GM18507 (cell line): ENCODE measurements at places on chromosomes 2 and 18.

- no peak for DNase-seq
These were observed 12.6 kb downstream of the GNLY start for GRCh38 chr2:85706599-85707296.

- no peak for DNase-seq
These were observed 131.1 kb downstream of the FMNL2 start for GRCh38 chr2:152466041-152466440.

DNA sequence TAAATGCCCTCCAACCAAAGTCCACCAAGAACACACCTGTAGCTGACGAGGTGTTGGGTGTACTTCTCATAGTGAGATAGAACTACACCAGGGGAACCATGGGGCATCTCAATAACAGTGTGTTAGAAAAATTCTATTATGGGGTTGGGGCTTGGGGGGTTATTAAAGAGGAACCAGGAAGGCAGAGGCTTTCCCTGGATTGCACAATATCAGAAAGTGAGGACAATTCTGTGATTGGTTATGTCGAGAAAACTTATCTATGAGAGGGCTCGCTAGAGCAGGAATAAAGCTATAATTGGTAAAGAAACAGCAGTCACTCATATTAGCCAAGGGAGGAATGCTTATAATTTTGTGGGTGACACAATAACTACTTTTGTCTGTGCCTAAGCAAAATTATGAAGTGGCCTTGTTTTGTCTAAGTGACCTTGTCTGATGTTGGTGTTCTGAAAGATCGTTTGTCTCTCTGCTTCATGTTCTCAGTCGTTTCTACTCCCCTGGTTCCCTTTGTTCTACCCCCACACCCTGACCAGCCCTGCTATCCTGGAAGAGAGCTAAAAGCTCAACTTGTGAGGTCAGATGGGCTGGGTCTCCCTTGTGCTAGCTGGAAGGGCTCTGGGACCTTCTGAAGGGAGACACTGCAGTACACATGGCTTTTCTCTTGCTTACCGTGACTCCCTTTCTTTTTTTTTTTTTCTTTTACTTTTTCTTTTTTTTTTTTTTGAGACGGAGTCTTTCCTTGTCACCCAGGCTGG, 21.6 kb upstream of the INO80C start:
- no peak for DNase-seq

DNA sequence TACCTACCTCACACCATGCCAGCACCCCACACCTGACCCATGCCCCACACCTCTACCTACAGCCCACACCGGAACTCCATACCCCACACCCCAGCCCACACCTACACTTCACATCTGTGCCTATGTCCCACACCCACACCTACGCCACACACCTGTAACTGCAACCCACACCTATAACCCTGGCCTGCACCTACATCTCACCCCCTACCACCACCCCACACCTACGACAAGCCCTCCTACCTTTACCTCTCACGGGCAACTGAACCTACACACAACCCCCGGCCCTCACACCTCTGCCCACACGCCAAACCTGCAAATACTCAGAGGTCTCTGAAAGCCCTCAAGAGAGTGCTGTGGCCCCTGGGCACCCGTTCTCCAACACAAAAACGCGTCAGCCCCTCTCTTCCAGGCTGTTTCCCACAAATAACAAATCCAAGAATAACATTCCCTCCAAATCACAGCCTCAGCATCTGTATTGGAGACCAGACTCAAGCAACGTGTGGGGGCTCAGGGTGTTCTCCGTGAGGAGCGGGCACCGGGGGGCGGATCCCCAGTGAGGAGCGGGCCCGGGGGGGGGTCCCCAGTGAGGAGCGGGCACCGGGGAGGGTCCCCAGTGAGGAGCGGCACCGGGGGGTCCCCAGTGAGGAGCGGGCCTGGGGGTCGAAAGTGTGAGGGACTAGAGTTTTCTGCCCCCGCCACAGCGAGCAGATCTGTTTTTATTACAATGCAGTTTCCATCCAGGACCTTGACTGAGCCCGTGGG, 33.4 kb downstream of the SLC66A2 start:
- DNase-seq = no peak

GRCh38 chr2:120887320-120887697, 151.6 kb downstream of the GLI2 start:
- no peak for DNase-seq

DNA sequence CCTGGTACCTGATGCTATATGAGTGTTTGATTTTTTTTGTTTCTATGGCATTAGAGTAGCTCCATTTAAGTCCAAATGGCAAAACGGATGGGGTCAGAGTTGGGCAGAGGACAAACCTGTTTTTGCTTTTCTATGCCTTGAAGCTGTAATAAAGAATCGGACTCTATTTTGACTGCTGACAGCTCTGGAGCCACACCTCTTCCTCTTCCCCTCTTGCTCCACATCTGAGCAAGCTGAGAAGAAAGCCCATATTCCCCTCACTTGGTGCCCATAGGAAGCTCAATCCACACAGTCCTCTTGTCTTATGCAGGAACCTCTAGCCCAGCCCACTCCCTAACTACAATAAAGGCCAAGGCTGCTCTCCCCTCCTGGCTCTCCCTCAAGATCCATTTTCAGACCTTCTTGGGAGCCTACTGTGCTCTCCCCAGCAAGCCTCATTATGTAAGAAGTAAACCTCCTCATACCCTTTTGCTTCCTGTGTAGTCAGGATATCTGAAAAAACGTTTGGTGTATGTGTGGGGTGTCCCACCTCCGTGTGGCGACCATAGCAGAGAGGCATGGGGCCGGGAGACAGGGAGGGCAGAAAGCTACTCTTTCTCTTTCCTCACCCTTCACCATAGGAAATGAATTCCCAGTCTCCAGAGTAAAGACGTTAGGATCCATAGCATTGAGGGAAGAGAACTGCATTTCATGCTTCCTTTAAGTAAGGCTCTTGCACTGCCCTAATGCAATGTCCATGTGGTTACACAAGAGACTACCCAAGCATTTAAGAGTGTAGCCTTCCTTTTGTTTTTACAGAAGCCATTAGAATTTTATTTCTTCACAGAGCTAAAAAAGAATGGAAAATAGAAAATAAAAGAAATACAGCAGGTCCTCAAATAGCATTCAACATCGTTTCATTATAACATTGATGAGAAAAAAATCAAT, 41.9 kb upstream of the RAPGEF4 start:
- no peak for DNase-seq

- DNase-seq = no peak
These were observed 5.6 kb downstream of the NMUR1 start for GRCh38 chr2:231524477-231525247.
